ENCODE measurements at places on chromosomes 1 and 21.

DNA sequence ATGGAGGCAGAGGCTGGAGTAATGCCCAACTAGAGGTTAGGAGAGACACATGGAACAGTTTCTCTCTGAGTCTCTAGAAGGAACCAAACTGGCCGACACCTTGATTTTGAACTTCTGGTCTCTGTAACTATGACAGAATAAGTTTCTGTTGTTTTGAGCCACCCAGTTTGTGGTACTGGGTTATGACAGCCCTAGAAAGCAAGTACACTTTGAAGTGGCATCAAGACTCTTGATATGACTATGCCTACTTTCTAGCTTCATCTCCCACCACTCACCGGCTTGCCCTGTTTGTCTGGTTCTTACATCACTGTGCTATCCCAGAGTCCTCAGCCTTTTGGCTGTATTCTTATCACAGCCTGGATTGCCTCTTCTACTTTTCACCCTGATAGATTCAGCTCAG lies 230.3 kb upstream of the USP24 start:
- no peak for DNase-seq

- DNase-seq = no peak
Observed at GRCh38 chr1:219215477-219215876, 41.8 kb downstream of the LYPLAL1 start.

- no peak for DNase-seq
Observed at GRCh38 chr1:152034324-152034653, 2.5 kb downstream of the S100A11 start.

GRCh38 chr1:239436286-239436685 lies 49.9 kb downstream of the CHRM3 start:
- DNase-seq = no peak

- DNase-seq = peak; percentile 96
Observed at GRCh38 chr1:1079408-1080121, 5.5 kb upstream of the RNF223 start.

- no peak for DNase-seq
Observed at GRCh38 chr1:198108636-198109370, 48.0 kb upstream of the NEK7 start.

GRCh38 chr1:91283421-91283726 lies 121.3 kb downstream of the HFM1 start:
- DNase-seq = no peak

GRCh38 chr1:225870911-225871310 lies 11.3 kb downstream of the TMEM63A start:
- no peak for DNase-seq

DNA sequence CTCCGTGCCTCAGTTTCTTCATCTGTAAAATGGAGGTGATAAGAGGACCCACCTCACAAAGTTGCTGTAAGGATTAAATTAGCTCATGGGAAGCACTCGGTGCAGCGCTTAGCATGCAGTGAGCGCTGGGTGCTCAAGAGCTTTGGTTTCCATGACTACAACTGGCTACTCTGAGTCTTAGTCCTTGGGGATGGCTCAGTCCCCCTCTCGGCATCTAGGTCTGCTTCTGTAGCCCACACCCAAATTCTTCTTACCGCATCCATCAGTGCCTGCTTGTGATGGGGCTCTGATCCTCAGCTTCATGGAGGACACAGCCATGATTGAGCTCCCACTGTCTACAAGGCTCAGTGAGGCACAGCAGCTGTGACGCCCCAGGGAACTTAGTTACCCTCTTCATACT lies 159.0 kb downstream of the ACTL8 start:
- DNase-seq = no peak

- no peak for DNase-seq
Observed at GRCh38 chr1:180611016-180611930, 20.5 kb upstream of the XPR1 start.

GRCh38 chr1:86861424-86861823 lies 52.5 kb downstream of the SELENOF start:
- DNase-seq = no peak

Data from kidney glomerular epithelial cell (primary cell).